Omental fat pad (tissue), 4 donors: ENCODE measurements at places on chromosomes 1 and 21. TPM values are rescaled to one million over a fixed set of nuclear protein-coding genes. Genes with fewer than 3 reads are reported as not detected.

The HSPB7 gene
- 144 TPM for total RNA-seq

GRCh38 chr1:94856868-94857267 lies 36.7 kb downstream of the SLC44A3 start:
- no peak for DNase-seq

GRCh38 chr1:179264507-179264906 lies 29.1 kb upstream of the SOAT1 start:
- no peak for DNase-seq

The NBL1 gene
- total RNA-seq: 83.0 TPM

The RNF186 gene
- total RNA-seq: not detected

The NBPF12 gene
- 16.6 TPM for total RNA-seq

DNA sequence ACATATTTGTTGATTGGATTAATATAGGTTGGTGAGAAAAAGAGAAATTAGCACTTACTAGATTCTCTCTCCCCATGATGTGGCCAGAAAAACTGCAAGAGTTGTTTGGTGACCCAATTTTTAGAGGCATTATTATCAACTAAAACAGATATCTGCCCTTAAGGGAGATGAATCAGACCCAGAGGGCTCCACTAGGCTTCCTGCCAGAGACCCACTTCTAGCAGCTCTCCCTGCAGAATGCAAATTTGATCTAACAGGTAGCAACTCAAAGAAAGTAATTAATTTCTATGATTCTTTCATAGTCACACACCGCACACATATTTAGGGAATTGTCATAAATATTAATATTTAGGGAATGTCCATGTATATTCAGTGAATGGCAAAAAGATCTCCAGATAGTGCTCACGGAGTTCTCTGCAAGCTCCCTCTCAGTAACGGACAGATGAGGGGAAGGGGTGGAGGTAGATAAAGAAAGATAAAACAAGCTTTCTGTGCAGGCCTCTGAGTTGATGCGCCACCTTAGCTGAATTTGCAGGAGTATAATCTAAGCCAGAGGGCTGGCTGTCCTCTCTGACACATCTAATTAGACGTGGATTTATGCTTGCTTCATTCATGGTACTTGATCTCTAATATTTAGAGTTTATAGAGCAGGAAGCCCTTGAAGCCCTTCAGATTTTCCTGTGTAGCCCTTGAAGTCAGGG lies 84.1 kb upstream of the CCDC190 start:
- DNase-seq: no peak

GRCh38 chr1:236869911-236870310 lies 74.8 kb downstream of the MTR start:
- no peak for DNase-seq

GRCh38 chr1:220751111-220751510 lies 3.0 kb downstream of the MTARC2 start:
- DNase-seq: no peak

- no peak for DNase-seq
Measured at GRCh38 chr21:41762753-41763152, 4.1 kb downstream of the RIPK4 start.

DNA sequence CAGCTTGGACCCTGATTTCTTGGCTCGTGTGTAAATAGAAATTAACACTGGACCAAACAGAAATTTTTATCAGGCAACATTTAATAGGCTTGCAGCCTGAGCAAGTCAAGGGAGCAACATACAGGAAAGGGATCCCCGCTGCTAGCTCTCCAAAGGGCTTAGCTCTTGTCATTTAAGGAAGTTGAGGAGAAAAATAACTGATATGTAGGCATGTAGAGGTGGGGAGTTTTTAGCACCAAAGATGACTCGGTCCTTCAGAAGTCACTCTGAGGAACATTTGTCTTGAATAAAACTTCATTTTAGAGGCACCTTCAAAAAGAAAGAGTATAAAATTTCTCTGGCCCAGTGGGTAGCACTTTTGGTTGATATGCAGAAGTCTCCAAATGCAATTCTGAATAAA lies 27.1 kb downstream of the GBP2 start:
- DNase-seq: no peak

GRCh38 chr1:151243683-151244216 lies 10.8 kb upstream of the PSMD4 start:
- DNase-seq: no peak

The C1orf53 gene
- 2.6 TPM for total RNA-seq

DNA sequence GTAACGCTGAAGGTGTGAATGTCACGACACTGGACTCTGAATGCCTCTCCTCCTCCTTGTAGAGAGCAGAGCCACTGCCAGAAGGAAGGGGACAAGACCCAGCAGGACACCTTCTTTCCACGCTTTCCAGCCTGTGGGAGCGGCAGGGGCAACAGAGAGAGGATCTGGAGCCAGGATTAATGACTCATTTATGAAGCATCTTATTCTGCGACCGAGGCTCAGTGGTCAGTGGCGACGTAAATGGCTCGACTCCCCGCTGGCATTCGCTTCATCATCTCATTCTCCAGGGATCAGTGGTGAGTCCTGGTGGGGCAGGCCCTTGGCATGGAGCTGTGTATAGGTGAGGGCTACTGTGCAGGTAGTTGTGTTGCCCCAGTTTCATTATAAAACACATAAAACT lies 4.6 kb downstream of the SLC37A1 start:
- no peak for DNase-seq

- no peak for DNase-seq
Measured at GRCh38 chr1:50822035-50822776, 137.9 kb downstream of the FAF1 start.

- no peak for DNase-seq
Measured at GRCh38 chr1:16209847-16210407, 2.5 kb downstream of the ARHGEF19 start.

DNA sequence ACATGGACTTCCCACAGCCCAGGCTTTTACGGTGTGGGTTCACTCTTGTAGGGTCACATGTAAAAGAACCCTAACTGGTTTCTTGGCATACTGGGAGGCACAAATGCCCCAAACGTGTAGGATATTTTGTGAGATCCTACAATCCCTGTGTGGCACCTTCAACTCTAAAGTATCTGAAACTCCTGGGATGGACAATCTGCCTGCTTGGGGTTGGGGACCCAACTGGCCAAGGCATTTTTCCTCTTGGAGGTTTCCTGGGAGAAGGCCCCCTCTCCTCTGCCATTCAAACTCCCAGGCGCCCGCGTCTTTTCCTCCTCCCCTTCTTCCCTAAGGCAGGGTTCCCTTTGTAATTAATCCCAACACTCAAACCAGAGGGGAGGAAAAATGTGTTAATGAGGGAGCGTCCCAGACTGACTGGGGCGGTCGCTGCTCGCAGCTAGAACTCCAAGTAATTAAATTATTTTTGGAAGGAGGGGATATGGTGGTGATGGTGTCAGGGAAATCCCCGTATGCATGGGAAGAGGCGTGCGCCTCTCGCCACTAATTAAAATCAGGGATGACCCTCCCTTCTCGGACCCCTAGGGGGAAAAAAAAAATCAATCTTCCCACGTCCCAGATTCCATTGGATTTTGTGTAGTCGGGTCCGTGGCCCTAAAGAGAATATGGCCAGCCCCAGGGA lies 681 bp upstream of the VANGL2 start:
- no peak for DNase-seq

DNA sequence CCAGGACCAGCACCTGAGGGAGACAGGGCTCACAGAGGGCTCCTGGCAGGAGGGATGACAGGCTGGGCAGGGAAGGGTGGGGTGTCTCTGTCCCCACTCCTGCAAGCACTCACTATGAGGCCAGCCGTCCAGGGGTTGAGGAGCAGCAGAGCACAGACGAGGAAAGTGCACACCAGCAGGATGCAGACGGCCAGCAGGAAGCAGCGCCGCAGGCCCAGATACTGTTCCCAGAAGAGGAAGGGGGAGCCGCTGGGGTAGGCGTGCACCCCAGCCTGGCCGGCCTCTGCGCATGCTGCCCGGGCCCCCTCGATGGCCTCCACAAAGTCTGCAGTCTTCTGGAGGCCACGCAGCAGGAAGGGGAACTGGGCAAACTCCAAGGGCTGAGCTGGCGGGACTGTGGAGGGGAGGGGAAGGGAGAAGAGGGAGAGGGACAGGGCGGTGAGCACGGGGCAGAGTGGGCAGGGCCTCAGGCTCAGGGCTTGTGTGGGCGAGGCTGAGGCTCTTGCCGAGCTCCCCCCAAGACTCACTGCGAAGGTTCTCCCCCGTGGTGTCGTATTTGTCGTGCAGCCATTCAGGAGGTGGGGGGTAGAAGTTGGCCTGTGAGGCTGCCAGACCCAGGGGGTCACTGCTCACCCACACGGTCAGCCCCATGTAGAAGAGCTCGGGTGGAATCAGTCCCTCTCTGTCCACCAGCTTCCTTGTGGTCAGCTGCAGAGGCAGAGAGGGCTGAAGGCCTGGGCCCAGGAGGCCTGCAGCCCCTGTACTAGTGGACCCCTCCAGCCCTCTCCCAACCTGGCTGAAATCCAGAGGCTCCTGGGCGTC lies 16.5 kb downstream of the PTCH2 start:
- no peak for DNase-seq

GRCh38 chr1:53313556-53313955 lies 14.3 kb downstream of the LRP8 start:
- DNase-seq: no peak

DNA sequence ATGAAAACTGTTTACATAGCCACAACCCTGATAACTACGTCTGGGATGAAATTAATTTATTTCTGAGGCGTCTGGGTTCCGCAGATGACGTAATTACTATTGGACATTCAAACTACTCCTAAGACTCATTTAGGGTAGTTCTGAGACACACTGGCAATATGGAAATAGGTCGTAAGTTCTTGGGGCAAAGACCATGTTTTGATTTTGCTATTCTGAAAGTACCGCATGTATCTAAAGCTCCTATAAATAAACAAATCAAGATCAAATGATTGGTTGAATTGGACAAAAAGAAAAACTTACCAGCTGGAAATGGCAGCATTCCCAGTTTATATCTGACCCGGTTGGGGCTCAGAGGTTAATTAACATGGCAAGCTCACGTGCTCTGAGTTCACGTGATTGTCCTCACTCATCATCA lies 74.3 kb downstream of the DHRS3 start:
- no peak for DNase-seq

DNA sequence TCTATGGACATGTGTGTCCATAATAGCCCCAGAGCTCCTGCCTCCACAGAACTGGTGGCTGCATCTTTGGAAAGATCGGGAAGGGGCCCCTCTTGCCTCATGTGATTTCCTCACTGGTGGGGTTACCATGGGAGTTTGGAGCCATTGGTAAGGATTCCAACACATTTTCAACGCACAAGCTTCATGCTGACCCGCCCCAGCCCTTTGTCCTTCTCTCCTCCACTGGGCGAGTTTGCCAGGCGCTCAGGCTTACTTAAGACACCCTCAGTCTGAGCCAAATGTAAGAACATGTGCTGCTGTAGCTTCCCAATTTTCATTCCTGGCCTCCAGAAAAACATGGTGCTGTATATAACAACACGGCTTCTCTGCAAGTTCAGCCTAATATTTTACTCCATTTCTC lies 72.4 kb downstream of the ATP5PO start:
- no peak for DNase-seq

DNA sequence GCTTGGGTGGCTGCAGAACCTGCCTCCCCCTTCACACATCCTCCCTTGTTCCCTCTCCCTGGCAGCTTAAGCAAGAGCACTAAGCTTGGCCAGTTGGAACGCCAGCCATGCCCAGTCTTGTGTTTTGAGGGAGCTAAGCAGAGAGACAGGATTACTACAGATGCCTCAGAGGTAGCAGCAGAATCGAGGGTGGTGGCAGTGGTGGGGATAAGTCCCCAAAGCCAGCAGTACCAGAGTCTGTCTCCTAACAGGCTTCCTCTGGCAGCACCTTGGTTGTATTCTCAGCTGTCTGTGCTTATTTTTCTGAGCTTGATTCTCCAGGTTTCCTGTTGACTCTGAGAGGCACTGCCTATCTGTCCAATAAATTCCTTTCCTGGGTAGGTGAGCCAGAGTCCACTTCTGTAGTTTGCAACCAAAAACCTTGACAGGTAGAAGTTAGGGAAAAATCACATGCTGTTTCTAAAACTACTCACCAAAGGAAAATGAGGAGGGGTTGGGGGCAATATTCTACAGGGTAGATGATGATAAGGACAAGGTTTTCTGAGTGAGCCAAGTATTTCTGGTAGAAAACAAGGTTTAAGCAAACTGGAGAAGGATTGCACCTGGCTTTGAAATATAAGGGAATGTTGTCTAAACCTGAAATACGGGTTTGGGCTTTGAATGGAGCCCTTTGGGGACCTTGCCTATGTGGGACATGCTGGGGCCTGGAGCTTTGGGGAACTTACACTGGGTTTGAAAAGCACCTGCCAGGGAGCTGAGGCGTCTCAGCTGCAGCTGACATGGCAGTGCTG lies 100.8 kb downstream of the PBX1 start:
- no peak for DNase-seq

GRCh38 chr1:228362884-228363450 lies 43.7 kb downstream of the TRIM11 start:
- DNase-seq: no peak

The DNALI1 gene
- 4.9 TPM for total RNA-seq

GRCh38 chr1:32774950-32775634 lies 42.1 kb downstream of the YARS1 start:
- DNase-seq: no peak

GRCh38 chr1:56557746-56558145 lies 21.6 kb downstream of the PLPP3 start:
- no peak for DNase-seq

The TNFRSF4 gene
- 10.7 TPM for total RNA-seq

DNA sequence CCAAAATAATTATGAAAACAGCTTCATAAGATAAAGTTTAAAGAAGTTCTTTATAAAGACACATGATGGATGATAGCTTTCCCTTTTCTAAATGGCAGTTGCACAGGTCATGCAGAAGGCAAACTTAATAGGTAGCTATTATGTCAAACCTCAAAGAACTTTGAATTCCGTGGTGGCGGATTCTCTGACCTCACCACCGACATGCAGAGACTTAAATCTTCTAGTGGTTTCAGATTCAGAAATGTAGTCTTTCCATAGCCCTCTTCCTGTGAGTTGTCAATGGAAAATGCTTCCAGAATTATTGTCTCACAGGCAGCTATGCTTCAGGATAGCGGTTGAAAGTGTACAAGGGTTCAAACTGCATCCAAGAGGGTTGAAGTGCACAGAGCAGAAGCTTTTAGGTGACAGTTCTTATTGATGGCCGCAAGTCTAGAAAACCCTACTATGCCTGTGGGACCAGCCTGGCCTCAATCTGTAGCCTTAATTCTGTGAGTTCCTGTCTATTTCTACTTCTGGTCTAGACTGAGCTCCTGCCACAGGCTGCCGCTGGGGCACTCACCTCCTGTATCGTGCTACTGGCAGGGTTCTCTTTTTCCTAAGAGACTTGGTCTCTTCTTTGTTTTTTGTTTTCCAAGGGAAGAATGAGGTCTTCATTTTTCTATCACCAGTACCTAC lies 117.0 kb upstream of the ERRFI1 start:
- DNase-seq: no peak

- DNase-seq: no peak
Measured at GRCh38 chr1:59384443-59384842, 87.5 kb downstream of the FGGY start.

The KCNJ15 gene
- total RNA-seq: 3.6 TPM
